Heart left ventricle (tissue), 16 donors: ENCODE measurements at places on chromosomes 7 and 10. TPM values are rescaled to one million over a fixed set of nuclear protein-coding genes. Genes with fewer than 3 reads are reported as not detected.

- DNase-seq, result no peak
- no peak overlapping the region for H3K4me3 ChIP-seq
- H3K36me3 ChIP-seq, result no peaks in the 10 kb centered on the region
- no peaks in the 10 kb centered on the region for H3K4me1 ChIP-seq
- no peaks in the 10 kb centered on the region for H3K27me3 ChIP-seq
These were observed 810.7 kb downstream of the MAGI2 start for GRCh38 chr7:78642751-78643150.

- no peak for DNase-seq
- H3K27ac ChIP-seq, result no peak overlapping the region
- peaks cover 13% of the 10 kb centered on the region for H3K4me1 ChIP-seq
These were observed 15.8 kb downstream of the CNPY1 start for GRCh38 chr7:155530601-155531000.

GRCh38 chr10:94084344-94084743 lies 90.6 kb downstream of the PLCE1 start:
- DNase-seq, result no peak
- H3K4me3 ChIP-seq, result no peak overlapping the region
- H3K27ac ChIP-seq, result no peak overlapping the region
- H3K4me1 ChIP-seq, result peaks cover 12% of the 10 kb centered on the region
- no peaks in the 10 kb centered on the region for H3K27me3 ChIP-seq

GRCh38 chr10:74839708-74840107 lies 13.3 kb downstream of the KAT6B start:
- H3K4me1 ChIP-seq, result peaks cover 58% of the 10 kb centered on the region
- no peak overlapping the region for H3K4me3 ChIP-seq
- H3K27me3 ChIP-seq, result no peaks in the 10 kb centered on the region

GRCh38 chr10:49567810-49568209 lies 28.9 kb upstream of the ERCC6 start:
- H3K27ac ChIP-seq, result no peak overlapping the region
- H3K4me3 ChIP-seq, result no peak overlapping the region
- H3K36me3 ChIP-seq, result no peaks in the 10 kb centered on the region
- DNase-seq, result no peak
- H3K4me1 ChIP-seq, result no peaks in the 10 kb centered on the region
- no peaks in the 10 kb centered on the region for H3K27me3 ChIP-seq

Gene ITGA8
- 1.3 TPM for total RNA-seq

Gene ITPRID1
- not detected for total RNA-seq

Gene PTCD1
- total RNA-seq, result 4.5 TPM

Gene EPHB6
- total RNA-seq, result 20.3 TPM
